ENCODE measurements at places on chromosomes 16 and 17.

DNA sequence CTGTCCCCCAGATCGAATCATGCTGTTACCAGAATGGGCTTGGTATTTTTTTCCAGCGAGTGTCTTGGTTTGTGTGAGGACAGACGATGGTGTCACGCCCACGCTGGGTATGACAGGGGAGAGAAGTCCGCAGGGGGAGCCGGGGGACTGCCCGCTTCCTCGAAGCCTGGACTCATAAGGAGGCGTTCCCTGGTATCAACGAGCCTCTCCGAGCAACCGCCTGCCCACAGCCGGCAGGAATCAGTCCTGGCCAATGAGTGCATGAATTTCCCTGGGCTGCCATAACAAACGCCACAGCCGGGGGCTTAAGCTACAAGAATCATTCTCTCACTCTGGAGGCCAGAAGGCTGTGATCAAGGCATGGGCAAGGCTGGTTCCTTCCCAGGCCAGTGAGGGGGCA is 26.1 kb upstream of the JPH3 start:
- no peak for DNase-seq

- DNase-seq = no peak
These were observed 18.1 kb downstream of the TRPV2 start for GRCh38 chr17:16433514-16433913.

GRCh38 chr16:14449334-14449733 is 180.7 kb downstream of the PARN start:
- no peak for DNase-seq

DNA sequence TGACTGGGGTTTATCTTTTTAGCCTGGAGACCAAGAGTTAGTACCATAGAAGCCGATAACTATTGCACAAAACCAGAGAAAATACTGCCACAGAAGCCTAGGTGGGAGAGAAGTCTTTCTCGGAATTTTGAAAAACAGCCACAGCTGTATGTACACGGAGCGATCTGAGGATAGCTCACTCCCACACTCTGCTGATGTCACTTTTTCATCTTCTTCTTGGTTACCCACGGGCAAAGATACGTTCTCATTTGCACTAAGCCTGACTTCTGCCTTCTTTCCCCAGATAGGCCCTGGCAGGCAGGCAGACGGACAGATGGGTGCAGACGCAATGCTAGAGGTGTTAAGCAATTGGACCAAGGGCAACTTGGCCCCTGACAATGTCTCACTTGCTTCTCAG is 9.1 kb upstream of the CBX4 start:
- DNase-seq = no peak

DNA sequence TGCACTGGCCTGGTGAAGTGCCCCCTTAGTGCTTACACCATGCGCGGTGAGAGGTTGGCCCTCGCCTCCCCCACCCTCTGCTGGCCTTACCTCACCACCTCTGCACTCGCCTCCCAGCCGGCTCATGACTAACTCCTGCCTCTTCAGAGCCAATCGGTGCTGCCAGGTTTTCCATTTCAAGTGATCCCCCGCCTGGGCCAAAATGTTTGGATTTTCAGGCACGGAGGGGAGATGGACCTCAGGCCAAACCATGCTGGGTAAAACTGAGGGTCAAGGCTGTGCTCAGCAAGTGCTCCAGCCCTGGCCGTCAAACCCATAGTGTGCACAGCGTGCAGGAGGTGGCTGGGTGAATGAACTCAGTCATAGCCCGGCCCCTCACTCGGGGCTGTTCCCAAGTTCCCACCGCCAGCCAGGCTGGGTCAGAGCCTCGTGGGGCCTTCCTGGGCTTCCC is 175.4 kb downstream of the SEC14L1 start:
- DNase-seq = no peak

GRCh38 chr17:76993651-76994050 is 125.4 kb downstream of the MGAT5B start:
- no peak for DNase-seq

- no peak for DNase-seq
These were observed 164.3 kb downstream of the ABCA8 start for GRCh38 chr17:68790931-68791330.

GRCh38 chr17:64771980-64772844 is 110.1 kb upstream of the SMURF2 start:
- no peak for DNase-seq

GRCh38 chr16:30068750-30069610 is 3.4 kb downstream of the ALDOA start:
- no peak for DNase-seq

GRCh38 chr17:29575511-29576213 is 7.2 kb downstream of the TP53I13 start:
- no peak for DNase-seq

GRCh38 chr17:31401456-31402254 is 10.2 kb downstream of the RAB11FIP4 start:
- DNase-seq = no peak

DNA sequence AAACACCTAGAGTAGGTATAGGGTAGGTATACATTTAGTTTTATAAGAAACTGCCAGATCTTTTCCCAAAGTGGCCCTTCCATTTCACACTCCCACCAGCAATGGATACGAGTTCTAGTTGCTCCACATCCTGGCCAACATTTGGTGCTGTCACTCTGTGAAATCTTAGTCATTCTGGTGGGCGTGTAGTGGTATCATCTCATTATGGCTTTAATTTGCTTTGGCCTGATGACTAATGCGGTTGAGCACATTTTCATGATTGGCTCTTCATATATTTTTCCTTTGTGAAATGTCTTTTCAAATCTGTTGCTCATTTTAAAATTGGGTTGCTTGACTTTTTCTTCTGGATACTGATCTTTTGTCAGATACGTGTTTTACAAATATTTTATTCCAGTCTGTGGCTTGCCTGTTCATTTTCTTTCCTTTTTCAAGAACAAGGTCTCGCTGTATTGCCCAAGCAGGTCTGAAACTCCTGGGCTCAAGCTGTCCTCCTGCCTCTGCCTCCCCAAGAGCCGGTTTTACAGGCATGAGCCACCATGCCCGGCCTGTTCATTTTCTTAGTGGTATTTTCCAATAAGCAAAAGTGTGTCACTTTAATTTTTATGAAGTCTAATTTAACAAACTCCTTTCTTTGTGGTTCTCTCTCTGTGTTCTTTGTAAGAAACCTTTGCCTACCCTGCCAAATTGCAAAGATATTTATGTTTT is 192.4 kb downstream of the SEC14L1 start:
- no peak for DNase-seq

DNA sequence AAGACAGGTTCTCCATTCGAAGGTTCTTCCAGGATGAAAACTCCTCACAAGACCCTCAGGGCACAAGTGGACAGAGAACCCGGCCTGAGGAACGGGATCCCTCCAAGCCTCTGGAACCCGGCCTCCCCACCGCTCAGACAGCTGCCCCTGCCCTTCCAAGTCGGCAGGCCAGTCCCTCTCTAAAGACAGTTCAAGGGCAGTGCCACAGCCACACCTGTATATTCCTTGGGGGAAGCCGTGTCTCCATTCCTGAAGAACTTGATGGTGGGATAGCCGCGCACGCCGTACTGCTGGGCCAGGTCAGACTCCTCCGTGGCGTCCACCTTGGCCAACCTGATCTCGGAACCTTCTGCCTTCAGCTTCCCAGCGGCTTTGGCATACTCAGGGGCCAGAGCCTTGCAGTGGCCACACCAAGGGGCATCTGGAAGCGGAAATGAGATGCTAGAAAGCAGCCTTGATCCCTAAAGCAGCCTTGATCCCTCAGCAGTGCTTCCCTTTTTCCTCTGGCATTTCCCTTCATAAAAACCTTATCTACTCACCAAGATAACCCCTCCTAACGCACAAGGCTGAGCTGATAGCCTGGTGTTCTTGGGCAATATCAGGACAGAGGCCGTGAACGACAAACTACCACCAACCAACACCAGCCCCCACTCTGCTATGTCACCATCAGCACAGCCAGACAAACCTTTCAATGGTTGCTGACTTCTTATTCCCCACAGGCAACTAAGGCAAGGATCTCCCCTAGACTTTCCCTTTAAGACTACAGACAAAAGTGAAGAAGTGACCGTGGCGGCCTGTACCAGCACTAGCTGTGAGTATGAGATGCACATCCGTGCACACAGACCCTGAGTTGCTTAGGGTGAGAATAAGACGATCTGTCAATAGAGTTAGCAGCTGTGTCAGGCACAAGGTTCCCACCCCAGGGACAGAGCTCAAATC is 1.1 kb downstream of the P4HB start:
- DNase-seq = no peak

DNA sequence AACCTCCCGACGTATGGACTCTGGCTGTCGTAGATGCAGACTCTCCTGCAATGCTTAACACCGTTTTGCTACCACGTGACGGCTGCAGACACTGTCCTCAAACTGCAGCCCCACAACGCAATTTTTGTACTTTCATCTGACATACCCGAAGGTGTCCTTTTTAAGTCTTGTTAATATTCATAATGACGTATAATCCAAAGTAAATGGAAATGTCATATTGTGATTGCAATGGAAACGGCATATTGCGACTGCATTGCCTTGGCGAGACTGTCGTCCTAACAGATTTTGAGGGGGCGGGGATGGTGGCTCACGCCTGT is 79.3 kb upstream of the TBC1D3K start:
- no peak for DNase-seq

DNA sequence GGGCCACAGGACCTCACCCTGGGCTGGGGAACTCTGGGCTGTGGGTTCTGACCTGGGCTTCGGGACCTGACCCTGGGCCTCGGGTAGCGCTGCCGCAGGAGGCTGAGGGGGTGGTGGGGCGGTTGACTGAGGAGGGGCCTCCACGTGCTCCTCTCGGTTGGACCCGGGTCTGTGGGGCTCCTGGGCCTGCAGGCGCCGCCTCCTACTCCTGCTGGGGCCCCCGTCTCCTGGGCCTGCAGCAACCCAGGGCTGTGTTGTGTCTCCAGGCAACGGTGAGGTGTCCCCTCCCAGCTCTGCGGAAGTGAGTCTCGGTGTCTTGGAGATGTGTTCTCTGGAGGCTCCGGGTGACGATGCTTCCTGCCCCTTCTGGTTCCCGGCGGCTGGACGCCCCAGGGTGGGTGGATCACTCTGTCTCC is 41.5 kb upstream of the GNG13 start:
- DNase-seq = no peak

GRCh38 chr16:28193530-28194423 is 18.0 kb downstream of the XPO6 start:
- DNase-seq = no peak

DNA sequence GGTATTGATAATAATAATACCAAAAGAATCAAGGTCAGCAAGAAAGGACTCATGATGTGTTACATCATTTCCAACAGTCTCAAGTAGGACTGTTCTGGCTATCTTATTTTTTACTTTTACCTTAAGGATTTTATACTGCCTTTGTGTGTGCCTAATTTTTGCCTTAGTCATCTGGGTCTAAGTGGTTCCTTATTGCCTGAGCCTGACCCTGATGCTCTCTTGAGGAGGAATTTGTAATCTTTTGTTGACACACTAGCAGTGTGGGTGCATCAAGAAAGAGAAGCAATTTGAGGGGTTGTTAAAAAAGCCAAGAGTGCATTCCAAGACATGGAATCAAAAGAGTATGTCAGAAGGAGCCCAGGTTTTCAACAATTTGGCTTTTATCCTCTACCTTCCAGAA is 59.3 kb downstream of the TMEM100 start:
- DNase-seq = no peak

DNA sequence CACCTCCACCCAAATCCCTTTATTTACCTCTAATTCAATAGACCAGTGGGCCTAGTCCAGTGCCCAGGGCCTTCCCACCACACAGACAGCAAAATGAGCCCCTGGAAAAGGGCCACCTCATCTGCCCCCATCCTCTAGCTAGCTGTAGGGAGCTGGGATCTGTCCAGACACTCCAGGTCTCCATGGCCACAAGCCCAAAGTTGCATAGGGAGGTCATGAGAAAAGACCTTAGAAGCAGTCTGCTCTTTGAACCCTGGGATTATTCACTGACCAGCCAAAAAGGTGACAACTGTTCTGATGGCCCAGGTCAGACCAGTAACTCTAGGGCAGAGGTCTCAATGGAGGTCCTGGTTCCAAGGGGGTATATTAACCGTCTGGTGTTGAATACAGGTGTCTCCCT is 2.0 kb downstream of the CUEDC1 start:
- no peak for DNase-seq

GRCh38 chr16:87250431-87250960 is 66.7 kb downstream of the C16orf95 start:
- DNase-seq = no peak

DNA sequence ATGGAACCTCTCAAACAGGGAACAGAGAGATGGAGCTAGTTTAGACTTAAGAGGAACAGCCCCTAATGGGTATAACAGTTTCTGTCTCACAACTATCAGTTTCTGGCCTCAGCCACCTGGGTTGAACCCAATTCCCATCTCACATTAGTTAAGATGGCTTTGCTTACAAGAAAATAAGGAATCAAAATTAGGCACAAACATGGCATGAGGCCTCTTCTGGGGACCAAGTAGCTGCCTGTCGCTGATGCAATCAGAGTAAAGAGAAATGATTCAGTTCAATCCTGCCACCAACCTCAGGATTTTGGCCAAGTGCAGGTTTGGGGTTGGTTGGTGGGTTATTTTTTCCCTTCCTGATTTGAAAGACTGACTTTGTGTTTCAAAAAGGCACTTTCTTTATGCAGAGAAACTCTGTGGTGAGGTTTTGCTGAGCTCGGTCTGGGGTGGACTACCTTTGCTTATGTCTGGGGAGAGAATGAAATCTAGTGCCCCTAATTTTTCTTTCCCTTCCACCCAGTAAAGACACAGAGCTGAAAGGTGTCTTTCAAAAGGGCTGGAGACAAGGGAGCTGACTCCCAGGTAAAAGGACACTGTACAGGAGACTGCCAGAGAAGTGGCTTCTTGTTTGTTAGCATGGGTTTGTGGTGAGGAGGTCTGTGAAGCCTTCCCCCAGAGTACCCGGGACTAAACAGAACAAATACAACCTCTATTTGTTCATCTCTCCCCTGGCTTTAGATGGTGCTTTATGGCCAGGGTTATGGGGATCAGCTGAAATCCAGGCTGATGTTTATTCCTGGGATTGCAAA is 44.8 kb upstream of the NFAT5 start:
- DNase-seq = no peak

GRCh38 chr16:29126057-29126494 is 141.2 kb downstream of the LAT start:
- no peak for DNase-seq

DNA sequence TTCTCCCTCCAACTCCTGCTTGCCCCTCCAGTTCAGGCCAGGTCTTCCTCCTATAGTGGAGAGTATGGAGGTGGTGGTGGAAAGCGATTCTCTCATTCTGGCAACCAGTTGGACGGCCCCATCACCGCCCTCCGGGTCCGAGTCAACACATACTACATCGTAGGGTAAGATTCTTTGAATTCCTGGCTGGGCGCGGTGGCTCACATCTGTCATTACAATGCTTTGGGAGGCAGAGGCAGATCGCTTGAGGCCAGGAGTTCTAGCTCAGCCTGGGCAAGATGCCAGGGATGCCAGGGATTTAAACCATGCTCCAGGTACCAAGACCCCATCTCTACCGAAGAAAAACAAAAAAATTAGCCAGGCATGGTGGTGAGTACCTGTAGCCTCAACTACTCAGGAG is 1.4 kb downstream of the ZG16 start:
- no peak for DNase-seq

All from cortex of kidney (tissue), 1 donor.